ENCODE measurements at places on chromosomes 13 and 19. TPM values are rescaled to one million over a fixed set of nuclear protein-coding genes. Genes with fewer than 3 reads are reported as not detected.

FGF22 gene
- total RNA-seq = not detected

CD177 gene
- total RNA-seq = not detected

RDH13 gene
- 7.5 TPM for total RNA-seq

SOX1 gene
- total RNA-seq = not detected

FCER2 gene
- total RNA-seq = not detected

DACT3 gene
- total RNA-seq = 1.6 TPM

GPC5 gene
- total RNA-seq = 1.8 TPM

ZNF780B gene
- total RNA-seq = 19.9 TPM

ISYNA1 gene
- 3.4 TPM for total RNA-seq

TUBA3C gene
- not detected for total RNA-seq

CEACAM16 gene
- not detected for total RNA-seq

PSG1 gene
- 1.1 TPM for total RNA-seq

KLK3 gene
- not detected for total RNA-seq

C19orf53 gene
- total RNA-seq = 61.3 TPM

MEX3D gene
- 11.9 TPM for total RNA-seq

GPATCH1 gene
- 8.3 TPM for total RNA-seq

RABAC1 gene
- total RNA-seq = 117 TPM

SLC8A2 gene
- not detected for total RNA-seq

SBSN gene
- 0.56 TPM for total RNA-seq

CD37 gene
- not detected for total RNA-seq

KCTD4 gene
- 0.72 TPM for total RNA-seq

RFPL4A gene
- not detected for total RNA-seq

EBPL gene
- total RNA-seq = 57.9 TPM

GTPBP3 gene
- total RNA-seq = 4.3 TPM

RAB3A gene
- total RNA-seq = 2.8 TPM

BRCA2 gene
- total RNA-seq = 9.7 TPM

FXYD7 gene
- not detected for total RNA-seq

DAND5 gene
- not detected for total RNA-seq

ZBTB7A gene
- total RNA-seq = 4.2 TPM

RGS9BP gene
- total RNA-seq = 0.18 TPM

ZSCAN5C gene
- total RNA-seq = not detected

CEACAM19 gene
- 0.56 TPM for total RNA-seq

C1QTNF9 gene
- total RNA-seq = under 0.01 TPM

CEP89 gene
- 5.8 TPM for total RNA-seq

CEACAM8 gene
- total RNA-seq = not detected

ZNF677 gene
- total RNA-seq = 7.0 TPM

TINCR gene
- total RNA-seq = not detected

YJEFN3 gene
- total RNA-seq = 0.72 TPM

SLC10A2 gene
- total RNA-seq = not detected

C19orf85 gene
- total RNA-seq = not detected

SULT2B1 gene
- total RNA-seq = not detected

PPAN gene
- total RNA-seq = 30.3 TPM

CFAP97D2 gene
- not detected for total RNA-seq

ZNF560 gene
- total RNA-seq = 0.90 TPM

COMP gene
- under 0.01 TPM for total RNA-seq

C1QTNF9B gene
- 0.56 TPM for total RNA-seq

DKKL1 gene
- not detected for total RNA-seq

HCN2 gene
- total RNA-seq = 0.72 TPM

PLPP2 gene
- 2.3 TPM for total RNA-seq

CCNA1 gene
- not detected for total RNA-seq

NCCRP1 gene
- total RNA-seq = not detected
